ENCODE measurements at places on chromosomes 4 and X.

DNA sequence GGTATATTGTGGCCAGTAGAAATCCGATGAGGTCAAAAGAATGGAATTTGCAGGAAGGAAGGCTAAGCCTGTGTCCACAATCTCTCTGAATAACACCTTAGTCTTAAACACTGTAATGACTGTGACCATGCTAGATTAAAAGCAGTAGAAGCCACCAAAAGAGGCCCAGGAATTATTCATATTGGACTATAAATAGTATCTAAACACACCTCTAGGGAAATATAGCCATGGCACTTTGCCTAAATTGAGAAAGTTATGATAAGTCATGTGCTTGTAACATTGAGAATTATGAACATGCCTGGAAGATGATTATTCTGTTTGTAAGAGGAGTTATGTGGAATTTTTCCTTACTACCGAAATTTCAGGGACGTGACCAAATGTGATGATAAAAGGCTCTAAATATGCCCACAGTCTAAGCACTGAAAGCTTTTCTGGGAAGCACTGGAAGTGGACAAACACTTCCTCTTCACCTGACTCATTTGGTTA, 298.5 kb downstream of the KCTD8 start:
- no peak for DNase-seq

DNA sequence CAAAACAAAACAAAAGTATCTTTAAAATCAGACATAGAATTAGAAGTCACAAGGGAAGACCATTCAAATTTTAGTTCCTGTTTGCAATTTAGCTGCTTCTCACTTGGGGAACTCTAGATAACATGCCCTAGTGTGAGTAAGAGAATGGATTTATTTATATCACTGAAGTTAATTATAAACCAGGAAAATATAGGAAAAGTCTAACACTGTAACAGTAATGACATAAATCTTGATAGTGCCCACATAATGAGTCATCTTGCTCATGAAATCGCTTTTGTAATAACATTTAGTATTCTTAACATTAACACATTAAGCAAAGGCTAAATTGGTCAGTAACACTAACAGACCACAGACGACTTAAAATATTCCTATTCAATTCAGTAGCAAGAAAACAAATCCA, 710.7 kb downstream of the STPG2 start:
- DNase-seq = no peak

- DNase-seq = no peak
These were observed 9.9 kb downstream of the CRMP1 start for GRCh38 chr4:5882947-5883346.

DNA sequence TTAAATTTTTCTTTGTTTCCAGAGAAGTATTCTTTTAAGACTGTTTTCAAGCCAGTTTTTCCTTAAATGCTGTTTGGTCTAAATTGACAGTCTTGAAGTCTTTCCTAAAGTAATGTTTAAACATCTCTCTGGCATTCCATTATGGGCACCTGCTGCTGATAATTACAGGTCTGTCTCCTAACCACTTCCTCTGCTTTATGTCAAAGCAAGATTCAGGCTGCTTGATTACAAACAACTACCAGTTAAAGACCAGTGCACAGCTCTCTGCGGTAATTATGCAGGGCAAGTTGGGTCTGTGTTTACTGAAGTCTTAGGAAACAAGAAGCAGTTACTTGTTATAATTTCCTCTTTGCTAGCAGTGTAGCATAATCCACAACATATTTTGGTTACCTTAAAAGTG, 17.6 kb downstream of the UNC5C start:
- no peak for DNase-seq

- no peak for DNase-seq
These were observed 54.4 kb upstream of the GAB1 start for GRCh38 chr4:143282211-143282707.

- no peak for DNase-seq
These were observed 47.0 kb downstream of the ASIC5 start for GRCh38 chr4:155819066-155819465.

GRCh38 chr4:87240341-87240740, 19.9 kb upstream of the KLHL8 start:
- no peak for DNase-seq

DNA sequence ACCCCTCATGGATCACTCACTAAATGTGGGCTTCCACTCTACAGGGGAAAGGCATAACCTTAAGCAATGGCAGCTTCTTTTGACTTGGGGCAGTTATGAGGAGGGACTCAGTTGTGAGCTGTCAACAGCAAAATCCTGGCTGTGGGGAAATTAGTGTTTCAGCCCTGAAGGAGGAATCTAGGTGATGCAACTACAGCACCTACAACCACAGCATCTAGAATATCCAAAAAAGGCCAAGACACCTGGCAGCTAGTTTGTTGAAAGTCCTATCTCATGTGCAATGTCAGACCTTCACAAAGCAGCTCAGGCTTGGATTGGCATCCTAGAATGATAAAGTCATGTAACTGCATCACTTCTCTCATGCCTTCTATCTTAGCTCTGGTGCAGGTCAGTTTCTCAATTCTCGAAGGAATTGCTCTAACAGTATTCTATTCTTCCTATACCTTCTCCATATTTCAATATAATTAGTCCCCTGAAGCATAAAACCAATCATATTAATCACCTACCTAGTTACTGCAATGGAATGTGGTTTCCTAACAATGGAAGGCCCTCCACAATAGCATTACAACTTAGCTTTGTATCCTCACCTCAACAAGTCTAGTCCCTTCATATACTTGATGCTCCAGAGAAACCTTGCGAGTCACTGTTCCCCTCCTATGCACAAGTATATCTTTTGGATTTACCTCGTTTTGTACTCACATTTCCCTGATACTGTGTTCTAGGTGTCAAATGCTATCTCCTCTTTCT, 5.5 kb upstream of the ANTXR2 start:
- DNase-seq = no peak

GRCh38 chrX:69551421-69552009, 47.4 kb downstream of the NALF2 start:
- no peak for DNase-seq

GRCh38 chr4:61872983-61873382, 672.9 kb downstream of the ADGRL3 start:
- no peak for DNase-seq

DNA sequence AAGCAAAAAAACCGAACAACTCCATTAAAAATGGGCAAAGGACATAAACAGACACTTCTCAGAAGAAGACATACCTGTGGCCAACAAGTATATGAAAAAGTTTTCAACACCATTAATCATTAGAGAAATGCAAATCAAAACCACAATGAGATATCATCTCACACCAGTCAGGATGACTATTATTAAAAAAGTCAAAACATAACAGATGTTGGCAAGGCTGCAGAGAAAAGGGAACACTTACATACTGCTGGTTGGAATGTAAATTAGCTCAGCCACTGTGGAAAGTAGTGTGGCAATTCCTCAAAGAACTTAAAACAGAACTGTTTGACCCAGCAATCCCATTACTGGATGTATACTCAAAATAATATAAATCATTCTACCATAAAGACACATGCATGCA, 436.3 kb downstream of the KLHL13 start:
- DNase-seq = no peak

- no peak for DNase-seq
These were observed 16.5 kb upstream of the CLCN4 start for GRCh38 chrX:10140264-10140663.

- DNase-seq = peak; percentile 39
These were observed 64.0 kb upstream of the PGM2 start for GRCh38 chr4:37762294-37762990.

- DNase-seq = peak; percentile 6
These were observed 29.2 kb downstream of the EFHC2 start for GRCh38 chrX:44314259-44314734.

DNA sequence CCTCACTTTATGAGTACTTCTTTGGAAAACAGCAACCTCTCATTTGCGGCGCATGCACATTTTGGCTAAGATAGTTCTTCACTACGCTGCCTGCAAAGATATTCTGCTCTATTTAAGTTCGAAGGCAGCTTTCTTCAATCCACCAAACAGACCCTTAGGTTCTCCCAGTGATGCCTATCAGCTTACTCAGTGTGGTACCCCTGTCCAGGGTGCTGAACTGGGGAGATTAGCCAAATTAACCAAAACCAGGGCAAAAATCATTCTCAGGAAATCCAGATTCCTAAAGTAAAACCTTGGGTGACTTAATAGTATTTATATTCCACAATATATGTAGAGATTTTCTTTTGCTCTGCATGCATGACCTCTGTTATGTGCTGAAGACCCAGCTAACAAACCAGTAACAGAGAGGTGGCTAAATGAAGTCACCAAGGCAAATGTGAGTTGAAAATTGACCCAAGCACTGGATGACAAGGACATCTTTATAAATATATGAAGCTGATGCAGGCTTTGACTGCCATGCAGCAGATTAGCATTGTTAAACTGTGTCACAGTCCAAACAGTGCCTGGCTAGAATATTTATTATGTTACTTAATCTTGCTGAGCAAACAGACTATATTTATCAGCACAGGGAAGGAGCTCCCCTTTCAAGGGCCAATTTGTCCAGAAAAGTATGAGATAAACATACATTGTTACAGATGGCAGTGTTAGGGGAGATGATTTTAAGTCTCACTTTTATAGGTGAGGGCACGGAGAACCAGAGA, 418.2 kb downstream of the STIM2 start:
- peak; percentile 16 for DNase-seq

DNA sequence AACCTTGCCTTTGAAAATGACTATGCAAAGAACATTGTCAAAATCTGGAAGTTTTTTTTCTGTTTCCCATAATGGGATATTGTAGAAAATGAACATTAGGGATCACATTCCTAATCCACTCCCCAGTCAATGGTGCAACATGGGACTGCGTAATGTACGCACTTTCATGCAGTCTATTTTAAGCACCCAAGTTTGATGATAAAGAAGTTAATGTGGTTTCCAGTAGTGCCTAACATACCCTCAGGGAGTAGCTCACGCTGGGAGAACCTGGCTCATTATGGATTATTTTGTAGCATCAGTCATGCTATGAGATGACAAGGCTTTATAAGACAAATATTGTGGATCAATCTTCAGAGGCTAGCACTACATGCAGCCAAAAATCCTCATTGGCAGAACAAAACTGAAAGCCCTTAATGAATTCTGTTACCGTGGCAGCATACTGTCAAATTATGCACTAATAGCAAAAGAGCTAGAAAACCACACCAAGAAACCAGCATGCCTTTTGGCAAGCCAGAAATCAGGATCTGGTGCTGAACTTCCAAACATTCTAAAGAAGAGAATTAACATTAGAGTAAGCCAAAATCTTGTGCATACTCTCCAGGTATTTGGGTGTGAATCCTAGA, 1392.8 kb upstream of the TENM3 start:
- DNase-seq = no peak

DNA sequence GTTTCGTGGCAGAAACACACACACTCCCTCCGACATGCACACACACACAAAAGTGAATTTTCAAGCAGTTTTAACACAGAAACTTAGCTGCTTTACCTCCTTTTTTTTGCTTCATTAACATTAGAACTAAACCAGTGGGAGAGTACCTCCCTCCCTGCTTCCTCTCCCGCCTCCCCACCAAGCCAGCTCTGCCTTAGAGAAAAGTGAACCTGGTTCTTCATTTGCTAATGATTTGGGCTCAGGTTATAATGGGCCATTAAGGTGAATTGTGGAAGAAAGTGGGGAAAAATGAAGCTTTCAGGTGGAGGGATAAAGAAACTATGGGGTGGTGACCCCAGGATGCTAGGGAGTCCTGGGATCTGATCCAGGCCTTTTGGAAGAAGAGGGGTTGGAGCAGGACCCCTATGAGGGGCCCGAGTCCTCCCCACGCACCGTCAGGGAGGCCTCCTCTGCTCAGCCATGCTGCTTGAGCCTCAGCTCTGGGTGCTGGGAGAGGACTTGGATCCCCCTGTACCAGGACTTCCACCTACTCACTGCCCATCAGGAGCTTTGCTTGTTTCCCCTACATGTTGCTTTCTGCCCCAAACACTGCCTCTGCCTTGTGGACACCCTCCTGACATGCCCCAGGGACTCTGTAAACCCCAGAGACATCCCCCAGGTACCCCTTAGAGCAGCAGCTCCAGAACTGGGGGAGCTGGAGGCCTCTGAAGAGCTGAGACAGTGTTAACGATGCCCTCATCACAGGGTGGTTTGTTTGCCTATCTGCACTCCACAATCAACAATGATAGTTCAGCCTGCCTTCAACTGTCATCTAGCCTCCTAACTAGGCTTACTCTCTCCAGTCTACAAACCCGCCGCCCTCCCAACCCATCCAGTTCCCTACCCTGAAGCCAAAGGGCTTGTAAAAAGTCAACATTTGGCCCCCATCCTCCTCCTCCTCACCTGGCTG, 6.5 kb upstream of the JADE1 start:
- no peak for DNase-seq

DNA sequence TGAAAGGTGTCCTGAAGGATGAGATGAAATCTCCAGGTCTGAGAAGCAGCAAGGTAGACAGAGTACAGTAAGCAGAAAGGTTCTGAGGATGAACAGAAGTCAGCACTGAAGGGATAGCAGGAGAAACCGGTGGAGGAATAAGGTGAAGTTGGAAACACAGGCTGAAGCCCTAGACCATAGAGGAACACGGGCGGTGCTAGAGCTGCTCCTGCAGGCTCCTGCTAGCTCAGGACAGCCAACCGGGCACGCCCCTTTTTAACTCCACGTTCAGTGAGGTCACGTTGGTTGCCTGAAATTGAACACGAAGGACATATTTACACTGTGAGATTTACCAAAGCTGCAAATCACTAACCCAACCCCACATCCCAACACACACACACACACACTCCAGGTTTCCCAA, 1886.4 kb upstream of the AGA start:
- no peak for DNase-seq

DNA sequence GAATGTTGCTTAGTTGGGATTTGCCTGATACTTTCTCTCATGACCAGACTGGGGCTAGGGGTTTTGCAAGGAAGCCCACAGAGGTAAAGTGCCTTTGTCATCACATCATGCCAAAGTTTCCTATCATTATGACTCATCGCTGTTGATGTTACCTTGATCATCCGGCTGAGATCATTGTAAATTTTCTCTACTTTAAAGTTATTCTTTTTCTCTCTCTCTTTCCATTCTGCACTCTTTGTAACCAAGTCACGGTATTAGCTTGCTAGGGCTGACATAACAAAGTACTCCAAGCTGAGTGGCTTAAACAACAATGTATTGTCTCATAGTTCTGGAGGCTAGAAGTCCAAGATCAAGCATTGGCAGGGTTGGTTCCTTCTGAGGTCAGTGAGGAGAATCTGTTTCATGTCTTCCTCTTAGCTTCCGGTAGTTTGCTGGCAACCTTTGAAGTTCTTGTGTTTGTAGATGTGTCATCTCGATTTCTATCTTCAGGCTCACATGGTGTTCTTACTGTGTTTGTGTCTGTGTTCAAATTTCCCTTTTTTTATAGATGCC, 113.0 kb downstream of the DTHD1 start:
- DNase-seq = peak; percentile 60

DNA sequence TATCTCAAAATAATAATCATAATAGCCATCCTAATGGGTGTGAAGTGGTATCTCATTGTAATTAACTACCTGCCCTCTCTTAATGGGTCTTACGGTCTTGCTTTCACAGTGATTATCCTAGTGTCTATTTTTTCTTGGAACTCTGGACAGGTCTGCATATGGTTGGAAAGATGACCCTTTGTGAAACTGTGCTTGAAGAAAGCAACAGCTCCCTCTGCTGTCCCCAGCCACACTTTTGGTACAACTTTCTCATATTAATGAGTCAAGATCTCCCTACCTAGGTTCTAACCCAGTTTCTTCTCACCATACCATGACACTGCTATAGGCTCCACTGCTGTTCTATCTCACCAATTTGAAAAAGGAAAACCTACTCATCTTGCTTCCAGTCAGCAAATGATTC, 2.4 kb downstream of the TFDP3 start:
- peak; percentile 7 for DNase-seq

- DNase-seq = no peak
These were observed 1130.8 kb downstream of the FAT4 start for GRCh38 chr4:126445596-126445995.

- DNase-seq = no peak
These were observed 27.2 kb downstream of the SPRY1 start for GRCh38 chr4:123423819-123424218.

Measured in activated CD4-positive, alpha-beta T cell treated with anti-CD3 and anti-CD28 coated beads for 36 hours (primary cell).